GM13976 (cell line): ENCODE measurements at places on chromosomes 7 and 10.

DNA sequence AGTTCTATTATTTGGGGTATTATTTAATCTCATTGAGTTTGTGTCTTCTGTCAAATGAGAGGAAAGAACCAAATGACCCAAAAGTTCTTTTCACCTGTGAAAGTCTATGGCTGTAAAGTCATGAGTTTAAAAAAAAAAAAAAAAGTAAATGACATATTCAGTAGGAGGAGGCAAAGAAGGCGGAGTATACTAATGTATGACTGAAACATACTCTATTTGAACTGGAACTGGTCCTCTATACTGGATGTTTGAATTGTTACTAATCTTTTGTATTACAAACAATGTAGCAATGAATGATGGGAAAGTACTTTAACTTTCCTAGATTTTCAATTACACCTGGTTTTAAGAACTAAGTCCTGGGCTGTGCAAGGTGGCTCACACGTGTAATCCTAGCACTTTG lies 24.9 kb upstream of the GSAP start:
- DNase-seq: no peak

GRCh38 chr7:34128762-34129161 lies 223.4 kb downstream of the BMPER start:
- DNase-seq: no peak

GRCh38 chr10:35448687-35449662 lies 112.7 kb downstream of the CCNY start:
- no peak for DNase-seq

- no peak for DNase-seq
Measured at GRCh38 chr7:143901332-143901667, 676 bp downstream of the TCAF1 start.

GRCh38 chr10:19480353-19480752 lies 335.9 kb upstream of the PLXDC2 start:
- DNase-seq: no peak

DNA sequence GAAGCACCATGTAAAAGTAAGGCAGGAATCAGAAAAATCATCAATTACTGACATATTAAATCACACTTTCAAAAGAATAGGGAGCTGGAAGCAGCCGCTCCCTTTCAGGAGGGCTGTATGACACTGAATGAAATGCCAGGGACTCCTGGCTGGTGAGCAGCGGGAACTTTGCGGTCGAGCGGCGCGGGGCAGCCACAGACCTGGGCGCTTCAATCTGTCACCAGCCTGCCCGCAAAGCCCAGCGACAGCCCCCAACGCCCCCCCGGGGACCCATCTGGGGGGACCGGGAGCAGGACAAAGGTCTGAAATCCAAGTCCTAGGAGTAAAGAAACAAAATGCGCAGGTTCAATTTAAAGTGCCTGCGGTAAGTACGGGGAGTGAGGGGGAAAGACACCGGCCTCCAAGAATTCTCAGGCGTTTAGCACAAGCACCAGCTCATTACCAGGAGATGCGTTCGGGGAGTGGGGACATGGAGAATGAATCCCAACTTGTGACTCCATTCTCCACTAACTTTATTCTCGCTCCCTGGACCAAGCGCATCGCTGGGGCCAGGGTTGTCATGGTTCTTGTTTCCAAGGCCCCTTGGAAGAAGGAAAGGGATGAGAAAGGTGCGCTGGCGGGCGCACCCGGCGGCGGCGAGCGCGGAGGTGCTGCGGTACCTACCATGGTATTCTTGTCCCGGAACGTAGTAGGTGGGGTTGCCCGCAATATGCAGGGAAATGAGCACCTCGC lies 824 bp downstream of the RELN start:
- DNase-seq: peak; percentile 17

DNA sequence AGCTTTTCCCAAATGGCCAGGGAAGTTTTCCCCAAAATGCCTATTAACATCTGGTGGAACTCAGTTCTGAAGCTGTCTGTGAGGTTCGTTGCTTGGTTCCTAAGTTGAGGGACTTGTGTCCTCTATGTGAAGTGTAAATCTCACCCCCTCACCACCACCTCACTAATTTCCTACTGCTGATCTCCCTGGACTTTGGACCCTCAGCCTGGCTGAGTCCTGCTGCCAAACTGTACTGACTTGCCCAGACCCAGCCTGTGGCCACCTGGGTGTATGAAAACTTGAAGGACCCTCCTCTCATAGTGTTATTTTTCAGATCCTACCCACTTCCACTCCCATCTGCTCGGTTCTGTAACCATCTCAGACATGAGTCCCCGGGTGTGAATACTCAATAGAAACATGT lies 94.9 kb downstream of the MET start:
- no peak for DNase-seq

DNA sequence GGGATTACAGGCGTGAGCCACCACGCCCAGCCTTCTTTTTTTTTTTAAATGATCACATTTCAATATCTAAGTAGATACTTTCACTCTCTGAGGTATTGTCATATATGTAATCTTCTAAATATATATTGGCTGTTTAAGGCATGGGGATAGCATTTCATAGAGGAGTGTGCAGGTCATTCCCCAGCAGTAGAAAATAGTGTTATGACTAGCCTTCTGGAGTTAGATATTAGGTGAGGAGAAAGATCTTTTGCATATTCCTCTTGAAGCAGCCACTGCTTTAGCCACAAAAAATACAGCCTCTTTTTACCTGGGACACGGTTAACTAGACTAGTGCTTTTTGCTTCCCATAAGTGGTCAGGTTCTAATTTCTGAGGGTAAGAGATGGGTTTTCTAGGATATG lies 28.9 kb downstream of the ADD3 start:
- DNase-seq: peak; percentile 34

DNA sequence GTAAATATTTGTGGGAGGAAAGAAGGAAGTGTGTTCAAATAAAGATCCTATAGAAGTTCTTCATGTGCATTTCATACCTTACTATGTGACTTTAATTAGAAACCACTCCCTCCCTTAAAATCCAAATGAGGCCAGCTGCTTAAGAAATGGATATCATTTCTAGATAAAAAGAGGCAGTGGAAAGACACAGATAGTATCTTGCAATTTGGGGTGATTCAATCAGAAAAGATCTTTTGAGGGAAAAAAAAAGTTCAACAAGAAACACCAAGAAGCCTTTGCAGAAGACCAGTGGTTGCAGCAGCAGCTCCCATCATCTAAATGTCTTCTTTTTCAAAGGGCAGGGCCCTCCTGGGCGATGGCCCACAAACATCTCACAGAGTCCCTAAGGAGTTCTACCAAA lies 200.1 kb downstream of the LRRN3 start:
- no peak for DNase-seq

- no peak for DNase-seq
Measured at GRCh38 chr10:27636816-27637215, 108.8 kb downstream of the MKX start.

- no peak for DNase-seq
Measured at GRCh38 chr7:27149842-27150567, 2.4 kb downstream of the HOXA3 start.

GRCh38 chr10:30939643-30940251 lies 91.9 kb downstream of the ZNF438 start:
- DNase-seq: no peak

DNA sequence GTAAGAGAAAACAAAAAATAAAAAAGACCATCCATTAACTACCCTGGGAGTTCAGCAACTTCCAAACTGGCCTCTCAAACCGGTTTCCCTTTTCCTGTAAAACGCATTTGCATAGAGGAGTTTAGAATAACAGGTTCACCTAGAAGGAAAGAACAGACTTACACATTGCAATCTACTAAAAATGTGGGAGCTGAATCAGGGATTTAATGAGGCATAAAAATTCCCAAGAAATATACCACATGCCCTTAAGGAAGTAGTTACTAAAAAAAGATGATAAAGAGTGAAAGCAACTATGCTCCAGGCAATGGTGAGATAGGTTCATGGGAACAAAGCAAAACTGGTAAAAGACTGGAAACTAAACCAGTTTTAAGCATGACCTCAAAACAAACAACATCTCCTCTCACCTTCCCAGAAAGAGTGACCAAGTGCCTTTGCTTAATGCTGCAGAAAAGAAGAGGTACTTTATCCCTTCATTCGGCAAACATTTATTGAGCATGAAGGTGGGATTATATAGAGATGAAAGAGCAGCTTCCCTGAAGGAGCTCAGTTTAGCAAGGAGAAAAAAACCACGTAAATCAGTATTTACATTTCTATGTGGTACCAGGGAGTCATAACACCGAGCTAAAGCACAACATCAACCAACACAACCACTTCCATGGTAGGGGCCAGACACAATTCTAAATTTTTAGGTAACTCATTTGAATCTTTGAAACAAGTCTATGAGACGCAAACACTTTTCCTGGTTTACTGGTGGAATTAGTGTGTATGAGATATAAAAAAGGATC lies 152.8 kb downstream of the SGMS1 start:
- DNase-seq: no peak

DNA sequence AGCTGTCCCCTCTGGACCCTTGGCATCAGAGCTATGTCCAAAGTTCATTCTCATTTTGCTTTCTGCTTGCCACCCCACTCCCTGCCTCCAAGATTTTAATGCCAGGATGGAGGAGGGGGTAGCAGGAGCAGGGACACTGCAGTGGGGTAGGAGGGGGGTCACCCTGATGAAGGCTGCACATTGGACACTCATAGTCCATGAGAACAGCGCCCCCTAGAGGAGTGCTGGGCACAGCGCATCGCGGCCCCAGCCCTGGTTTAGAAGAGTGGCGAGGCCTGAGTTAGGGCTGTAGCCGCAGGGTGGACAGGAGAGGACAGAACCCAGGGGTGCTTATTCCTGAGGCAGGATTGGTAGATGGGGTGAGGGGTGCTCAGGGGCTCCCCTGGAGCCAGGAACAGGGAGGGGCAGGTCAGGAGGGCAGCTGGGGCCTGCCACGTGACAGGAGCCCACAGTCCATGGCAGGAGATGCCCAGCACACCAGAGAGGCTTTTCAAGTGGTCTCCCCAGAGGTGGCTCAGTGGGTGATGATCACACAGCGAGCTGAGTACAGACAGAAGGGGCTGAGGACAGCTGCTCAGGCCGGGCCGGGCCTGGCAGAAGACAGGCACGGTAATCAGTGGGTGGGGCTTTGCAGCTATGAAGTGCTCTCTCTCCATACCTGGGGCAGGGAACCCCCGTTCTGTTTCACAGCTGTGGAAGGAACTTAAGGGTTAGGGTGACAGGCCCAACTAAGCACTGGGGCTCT lies 71.4 kb downstream of the NEURL1 start:
- peak; percentile 80 for DNase-seq

- DNase-seq: no peak
Measured at GRCh38 chr10:5355594-5356301, 9.0 kb upstream of the UCN3 start.

- no peak for DNase-seq
Measured at GRCh38 chr7:13948019-13948801, 41.3 kb downstream of the ETV1 start.

- DNase-seq: no peak
Measured at GRCh38 chr10:73229567-73229966, 17.5 kb downstream of the DNAJC9 start.

GRCh38 chr7:803243-803635 lies 29.0 kb upstream of the SUN1 start:
- DNase-seq: no peak

DNA sequence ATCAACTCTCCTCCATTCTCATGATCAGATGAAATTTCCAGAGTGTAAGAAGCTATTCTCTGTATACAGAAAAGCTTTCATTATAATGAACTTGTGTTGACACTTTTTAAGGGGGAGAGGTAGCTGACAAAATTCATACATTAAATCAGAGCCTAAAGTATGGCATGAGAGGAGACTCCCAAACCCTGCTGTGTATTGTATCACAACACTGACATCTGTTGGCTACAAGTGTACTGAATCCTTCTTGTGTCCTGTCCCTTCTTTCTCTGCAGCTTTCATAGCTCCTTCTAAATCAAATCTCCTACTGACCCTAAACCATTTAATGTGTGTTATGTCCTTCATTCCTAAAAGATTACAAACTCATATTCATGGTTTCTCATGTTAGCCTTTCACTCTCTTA lies 70.9 kb downstream of the GCC1 start:
- DNase-seq: peak; percentile 45

GRCh38 chr10:2509081-2509531 lies 558.2 kb upstream of the PFKP start:
- DNase-seq: no peak

GRCh38 chr10:10092581-10092980 lies 925.1 kb upstream of the CELF2 start:
- no peak for DNase-seq

GRCh38 chr7:25881317-25882037 lies 270.5 kb upstream of the NFE2L3 start:
- DNase-seq: no peak

DNA sequence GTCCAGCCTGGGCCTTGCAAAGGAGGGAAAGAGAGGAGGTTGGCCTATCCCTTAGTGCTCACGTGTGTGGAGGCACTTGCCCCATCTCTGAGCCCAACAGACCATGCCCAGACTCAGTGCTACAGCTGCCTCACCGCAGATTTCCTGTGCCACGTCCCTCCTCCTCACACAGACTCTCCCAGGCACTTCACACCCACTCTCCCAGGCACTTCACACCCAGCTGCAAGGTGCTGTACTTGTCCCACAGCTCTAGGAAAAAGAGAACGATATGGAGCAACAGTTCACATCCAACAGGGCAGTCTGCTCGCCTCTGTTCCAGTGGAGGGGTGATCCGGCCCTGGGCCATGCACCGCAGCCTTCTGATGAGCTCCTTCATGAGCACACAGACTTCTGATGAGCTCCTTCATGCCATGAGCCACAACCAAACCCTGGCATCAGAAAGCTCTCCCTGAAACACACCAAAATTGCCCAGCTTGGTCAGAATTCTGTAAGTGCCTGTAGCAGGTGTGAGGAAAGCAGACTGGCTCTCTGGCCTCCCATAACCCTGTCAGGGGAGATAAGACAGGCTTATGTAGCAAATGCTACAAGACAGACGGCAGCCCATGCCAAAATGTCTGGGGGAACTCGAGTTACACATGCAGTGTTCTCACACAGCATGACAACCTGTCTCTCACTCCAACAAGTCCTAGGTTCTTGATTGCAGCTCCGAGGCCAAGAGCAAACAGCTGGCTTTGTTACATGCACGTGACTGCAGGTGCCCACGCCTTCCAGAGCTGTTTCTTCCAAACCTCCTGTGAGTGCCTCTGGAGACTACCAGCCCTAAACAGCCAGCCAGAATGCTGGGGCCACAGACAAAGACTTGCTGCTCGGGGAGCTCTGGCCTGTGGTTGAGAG lies 348.5 kb downstream of the GRID1 start:
- DNase-seq: no peak

- DNase-seq: peak; percentile 78
Measured at GRCh38 chr7:101990811-101991418, 173.5 kb downstream of the CUX1 start.

DNA sequence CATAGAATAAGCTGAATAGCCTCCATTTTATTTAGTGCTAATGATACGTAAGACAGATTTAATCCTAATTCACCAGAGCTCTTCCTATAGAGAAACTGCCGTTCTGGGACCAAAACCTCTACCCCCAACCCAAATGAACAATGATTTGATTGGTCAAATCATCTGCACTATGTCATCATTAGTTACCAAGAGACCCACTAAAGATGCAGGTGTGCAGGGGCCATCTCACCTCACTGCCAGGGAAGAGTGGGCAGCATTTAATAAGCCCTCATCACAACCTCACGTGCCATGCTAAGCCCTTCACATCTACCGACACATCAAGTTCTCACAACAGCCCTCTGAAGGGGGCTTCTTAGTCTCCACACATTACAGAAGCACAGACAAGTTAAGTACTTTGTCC lies 87.0 kb downstream of the VIPR2 start:
- no peak for DNase-seq
